ENCODE measurements at places on chromosomes 3 and 15.

DNA sequence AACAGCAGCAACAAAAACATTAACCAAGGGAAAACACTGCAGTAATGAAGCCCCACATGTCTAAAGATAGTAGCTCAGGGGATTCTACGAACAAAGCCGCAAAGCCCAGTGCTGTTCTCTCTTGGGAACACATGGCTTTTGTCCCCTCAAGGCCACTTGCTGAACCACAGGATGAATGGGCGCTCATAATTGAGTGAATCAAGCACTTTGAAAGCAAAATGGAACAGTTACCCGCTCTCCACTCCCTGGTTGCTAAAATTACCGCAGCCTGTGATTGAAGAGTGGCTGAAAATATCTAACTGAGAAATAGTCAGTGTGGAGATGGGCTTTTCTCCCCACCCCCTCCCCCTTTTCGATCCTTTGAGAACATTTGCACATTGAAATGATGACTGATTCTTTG is 39.6 kb downstream of the RASGRF1 start:
- no peaks in the 10 kb centered on the region for H3K36me3 ChIP-seq
- no peak overlapping the region for H3K4me3 ChIP-seq
- H3K27me3 ChIP-seq, result peaks cover 7% of the 10 kb centered on the region
- H3K4me1 ChIP-seq, result no peaks in the 10 kb centered on the region
- no peak for DNase-seq

GRCh38 chr15:43314171-43314570 is 16.2 kb downstream of the LCMT2 start:
- peaks cover 3% of the 10 kb centered on the region for H3K4me1 ChIP-seq
- no peak overlapping the region for H3K27ac ChIP-seq
- no peak for DNase-seq
- no peaks in the 10 kb centered on the region for H3K36me3 ChIP-seq

GRCh38 chr3:103167850-103168249 is 733.0 kb downstream of the ZPLD1 start:
- no peaks in the 10 kb centered on the region for H3K4me1 ChIP-seq
- H3K27ac ChIP-seq, result no peak overlapping the region
- no peak for DNase-seq
- H3K36me3 ChIP-seq, result no peaks in the 10 kb centered on the region
- H3K27me3 ChIP-seq, result no peaks in the 10 kb centered on the region
- no peak overlapping the region for H3K4me3 ChIP-seq

DNA sequence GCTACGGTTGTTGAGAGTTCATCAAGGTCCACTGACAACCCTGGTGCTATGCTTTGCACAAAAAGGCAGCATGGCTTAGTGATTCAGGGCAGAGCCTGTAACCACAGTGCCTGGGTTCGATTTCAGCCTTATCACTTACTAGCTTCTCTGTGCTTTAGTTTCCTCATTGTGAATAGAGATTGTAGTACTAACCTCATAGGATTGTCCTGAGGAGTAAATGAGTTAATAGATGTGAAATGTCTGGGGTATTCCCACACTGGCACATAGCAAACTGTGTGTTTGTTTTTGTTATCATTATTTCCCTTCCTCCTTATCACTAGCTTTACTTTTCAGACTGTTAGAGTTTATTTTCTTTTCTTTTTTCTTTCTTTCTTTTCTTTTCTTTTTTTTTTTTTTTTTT is 16.3 kb downstream of the CRTAP start:
- no peak overlapping the region for H3K4me3 ChIP-seq
- H3K4me1 ChIP-seq, result peaks cover 4% of the 10 kb centered on the region
- H3K36me3 ChIP-seq, result peaks cover 4% of the 10 kb centered on the region
- DNase-seq, result no peak
- H3K27ac ChIP-seq, result no peak overlapping the region
- H3K27me3 ChIP-seq, result no peaks in the 10 kb centered on the region

GRCh38 chr3:71554649-71555048 is 28.9 kb downstream of the FOXP1 start:
- H3K36me3 ChIP-seq, result no peaks in the 10 kb centered on the region
- H3K4me1 ChIP-seq, result peaks cover 17% of the 10 kb centered on the region
- H3K27me3 ChIP-seq, result no peaks in the 10 kb centered on the region
- no peak overlapping the region for H3K4me3 ChIP-seq

DNA sequence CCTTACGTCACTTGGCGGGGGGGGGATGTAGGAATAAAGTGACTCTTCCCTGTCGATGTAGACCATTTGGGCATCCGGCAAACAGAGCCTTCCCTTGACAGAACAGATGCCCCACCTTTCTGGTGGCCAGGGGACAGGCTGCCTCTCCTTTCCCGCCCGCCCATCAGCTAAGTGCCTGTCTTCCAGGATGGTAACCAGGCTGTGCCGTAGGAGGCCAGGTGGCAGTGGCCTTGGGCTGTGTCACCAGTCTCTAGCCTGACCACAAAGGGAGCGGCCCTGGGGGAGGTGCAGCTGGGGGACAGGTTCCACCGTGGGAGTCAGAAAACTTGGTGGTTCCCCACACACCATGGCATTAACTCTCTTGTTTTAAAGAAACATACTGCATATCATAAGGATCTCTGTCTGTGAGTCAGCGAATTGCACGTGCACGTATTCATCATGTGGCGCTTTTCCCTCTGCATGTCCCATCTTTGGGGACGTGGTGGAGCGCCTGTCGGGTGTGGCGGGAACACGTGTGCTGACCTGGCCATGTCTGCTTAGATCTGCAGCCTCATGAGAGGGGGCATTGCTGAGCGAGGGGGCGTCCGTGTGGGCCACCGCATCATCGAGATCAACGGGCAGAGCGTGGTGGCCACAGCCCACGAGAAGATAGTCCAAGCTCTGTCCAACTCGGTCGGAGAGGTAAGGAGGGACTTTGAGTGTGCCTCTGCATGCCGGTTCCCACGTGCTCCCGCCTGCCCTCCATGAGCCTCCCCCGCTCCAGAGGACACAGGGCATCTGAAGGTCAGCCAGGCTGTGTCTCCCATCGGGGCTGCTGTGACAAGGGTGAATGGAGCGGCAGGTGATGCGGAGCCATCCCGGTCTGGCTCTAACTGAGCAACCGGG is 156.0 kb downstream of the NSMCE3 start:
- H3K4me1 ChIP-seq, result peaks cover 16% of the 10 kb centered on the region
- DNase-seq, result no peak
- no peaks in the 10 kb centered on the region for H3K36me3 ChIP-seq
- no peak overlapping the region for H3K4me3 ChIP-seq

- DNase-seq, result no peak
- H3K27me3 ChIP-seq, result no peaks in the 10 kb centered on the region
- no peaks in the 10 kb centered on the region for H3K4me1 ChIP-seq
- H3K36me3 ChIP-seq, result no peaks in the 10 kb centered on the region
Observed at GRCh38 chr3:106491796-106492195, 623.0 kb upstream of the CBLB start.

DNA sequence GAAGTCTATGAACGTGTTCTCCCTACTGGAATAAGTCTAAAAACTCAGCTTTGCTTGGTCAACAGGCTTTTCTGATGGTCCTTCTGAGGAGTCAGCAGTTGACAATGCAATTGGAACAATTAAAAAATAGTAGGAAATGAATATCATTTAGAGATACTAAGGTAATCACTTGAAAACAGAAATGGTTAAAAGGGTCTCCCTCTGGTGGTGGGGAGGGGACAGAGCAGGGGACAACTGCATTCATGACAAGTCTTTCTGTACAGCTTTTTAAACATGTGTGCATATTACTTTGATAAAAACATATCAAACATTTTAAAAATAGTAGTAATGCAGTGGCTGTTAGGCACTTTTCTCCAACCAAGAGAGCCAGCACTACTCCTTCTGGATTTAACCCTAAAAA is 119.9 kb upstream of the FHIT start:
- H3K27ac ChIP-seq, result no peak overlapping the region
- H3K4me1 ChIP-seq, result no peaks in the 10 kb centered on the region
- peaks cover 8% of the 10 kb centered on the region for H3K27me3 ChIP-seq
- no peaks in the 10 kb centered on the region for H3K36me3 ChIP-seq
- DNase-seq, result no peak

DNA sequence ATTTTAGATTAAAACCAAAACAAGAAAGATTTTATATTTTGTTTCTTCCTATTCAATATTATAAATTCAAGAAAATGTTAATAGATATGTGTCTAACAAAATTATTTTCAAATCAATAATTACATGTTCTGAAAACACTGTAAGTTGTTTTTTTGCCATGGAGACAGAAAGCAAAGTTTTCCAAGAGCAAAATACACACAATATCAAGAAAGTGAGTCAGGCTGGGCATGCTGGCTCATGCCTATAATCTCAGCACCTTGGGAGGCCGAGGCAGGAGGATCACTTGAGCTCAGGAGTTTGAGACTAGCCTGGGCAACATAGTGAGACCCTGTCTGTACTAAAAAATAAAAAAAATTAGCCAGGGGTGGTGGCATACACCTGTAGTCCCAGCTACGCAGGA is 71.7 kb downstream of the TTC23 start:
- no peaks in the 10 kb centered on the region for H3K4me1 ChIP-seq
- peaks cover 8% of the 10 kb centered on the region for H3K36me3 ChIP-seq
- DNase-seq, result no peak
- no peak overlapping the region for H3K4me3 ChIP-seq
- no peaks in the 10 kb centered on the region for H3K27me3 ChIP-seq

DNA sequence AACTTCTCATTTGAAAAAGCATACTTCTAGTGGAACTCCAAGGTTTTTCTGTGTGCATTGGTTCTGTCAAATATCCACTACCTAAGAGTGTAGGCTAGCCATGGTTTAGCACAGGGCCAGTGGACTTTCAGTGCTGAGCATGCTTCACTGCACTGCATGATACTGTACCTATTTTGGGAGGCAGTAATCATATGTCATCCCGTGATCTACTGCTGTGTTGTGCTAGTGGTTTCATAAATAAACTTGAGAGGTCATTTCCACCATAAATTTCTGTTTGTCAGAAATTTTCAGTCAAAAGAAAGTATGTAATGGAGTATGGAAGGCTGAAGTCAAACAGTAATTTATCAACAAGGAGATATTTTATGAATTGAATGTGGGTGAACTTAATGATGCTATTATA is 203.6 kb downstream of the ROBO1 start:
- no peaks in the 10 kb centered on the region for H3K27me3 ChIP-seq
- H3K4me3 ChIP-seq, result no peak overlapping the region
- H3K36me3 ChIP-seq, result no peaks in the 10 kb centered on the region
- H3K4me1 ChIP-seq, result no peaks in the 10 kb centered on the region
- H3K27ac ChIP-seq, result no peak overlapping the region
- DNase-seq, result no peak

All from astrocyte (in vitro differentiated cells and primary cell).